ENCODE measurements at places on chromosomes 2 and 18.

DNA sequence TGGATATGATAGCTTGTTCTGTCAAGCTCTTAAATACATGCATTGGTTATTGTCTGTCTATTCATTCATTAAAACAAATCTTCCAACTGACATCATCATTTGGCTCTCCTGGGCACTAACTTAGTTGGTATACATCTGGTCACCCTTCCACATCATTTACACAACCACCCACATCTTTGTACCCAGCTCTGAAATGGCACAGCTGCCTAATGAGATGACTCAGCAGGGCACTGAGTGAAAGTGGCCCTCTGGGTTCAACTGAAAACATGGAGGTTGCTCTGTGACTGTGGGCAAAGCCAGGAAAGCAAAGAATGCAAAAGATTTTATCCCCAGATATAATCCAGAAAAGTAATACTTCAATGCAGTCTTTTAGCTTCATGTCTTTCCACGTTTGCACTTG lies 234.0 kb upstream of the MAP2 start:
- no peak for DNase-seq

DNA sequence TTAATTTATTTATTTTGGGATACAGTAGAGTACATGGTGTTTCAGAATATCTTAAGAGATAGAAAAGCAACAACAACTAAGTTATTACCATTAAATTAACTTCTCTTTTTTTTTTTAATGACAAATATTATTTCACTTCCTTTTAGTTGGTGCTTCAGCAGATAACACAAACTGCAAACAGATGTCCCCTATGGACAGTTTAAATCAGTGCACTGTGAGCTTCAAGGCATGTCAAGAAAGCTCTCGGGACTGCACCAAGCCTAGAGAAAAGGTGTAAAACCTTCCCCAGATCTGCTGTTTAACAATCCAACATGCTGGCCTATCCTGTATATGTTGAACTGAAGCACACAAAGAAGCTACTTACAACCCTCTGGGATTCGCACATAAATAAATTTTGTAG lies 122.7 kb downstream of the TCF4 start:
- DNase-seq = no peak

DNA sequence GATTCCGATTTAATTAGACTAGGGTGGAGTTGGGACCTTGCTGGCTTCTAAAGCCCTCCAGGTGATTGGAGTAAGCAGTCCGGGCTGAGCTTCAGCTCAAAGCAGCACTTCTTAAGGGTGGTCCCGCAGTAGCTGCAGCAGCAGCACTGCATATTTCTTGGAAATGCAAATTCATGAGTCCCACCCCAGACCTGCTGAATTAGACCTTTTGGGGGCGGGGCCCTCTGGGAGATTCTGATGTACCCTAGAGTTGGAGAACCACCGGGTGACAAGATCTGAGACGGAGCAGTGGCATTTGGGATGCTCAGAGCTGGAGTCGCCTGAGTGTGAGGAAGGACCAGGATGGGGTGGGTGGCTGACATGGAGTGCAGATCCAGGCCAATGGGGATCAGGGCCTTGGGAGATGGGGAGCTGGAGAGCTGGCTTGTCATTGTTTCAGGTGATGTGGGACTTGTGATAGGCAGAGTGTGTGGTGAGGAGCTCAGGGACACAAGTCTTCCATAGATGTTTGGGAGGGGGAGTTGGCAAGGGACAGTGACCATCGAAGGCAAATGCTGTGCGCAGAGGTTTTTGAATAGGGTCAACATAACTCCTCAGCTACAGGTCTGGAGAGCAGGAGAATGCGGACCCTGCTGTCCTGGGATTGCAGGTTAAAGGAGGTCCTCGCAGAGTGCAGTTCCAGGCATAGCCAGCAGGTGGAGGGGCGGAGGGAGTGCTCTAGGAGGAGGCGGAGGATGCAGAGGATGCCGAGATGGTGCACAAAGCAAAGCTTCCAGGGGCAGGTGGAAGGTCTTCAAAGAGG lies 130.9 kb upstream of the RAB12 start:
- no peak for DNase-seq

GRCh38 chr18:14912967-14913366 lies 165.0 kb downstream of the ANKRD30B start:
- no peak for DNase-seq

DNA sequence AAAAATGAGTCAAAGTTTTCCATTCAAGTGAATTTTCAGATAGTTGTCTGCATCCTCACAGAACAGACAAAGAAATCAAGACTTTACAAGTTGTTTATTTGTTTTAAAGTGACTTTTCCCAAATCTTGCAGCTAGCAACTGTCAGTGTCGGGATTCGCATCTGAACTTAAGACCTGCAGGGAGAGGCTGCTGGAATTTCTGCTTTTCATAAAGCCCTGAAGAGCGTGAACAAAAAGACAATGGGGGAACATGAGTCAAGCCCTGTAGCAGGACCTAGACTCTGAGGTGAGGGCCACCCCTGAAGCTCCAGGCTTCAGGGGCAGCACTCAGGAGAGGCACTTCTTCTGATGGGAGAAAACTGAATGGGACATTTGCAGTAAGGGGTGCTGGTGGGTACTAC lies 108.2 kb upstream of the CTAGE1 start:
- no peak for DNase-seq

DNA sequence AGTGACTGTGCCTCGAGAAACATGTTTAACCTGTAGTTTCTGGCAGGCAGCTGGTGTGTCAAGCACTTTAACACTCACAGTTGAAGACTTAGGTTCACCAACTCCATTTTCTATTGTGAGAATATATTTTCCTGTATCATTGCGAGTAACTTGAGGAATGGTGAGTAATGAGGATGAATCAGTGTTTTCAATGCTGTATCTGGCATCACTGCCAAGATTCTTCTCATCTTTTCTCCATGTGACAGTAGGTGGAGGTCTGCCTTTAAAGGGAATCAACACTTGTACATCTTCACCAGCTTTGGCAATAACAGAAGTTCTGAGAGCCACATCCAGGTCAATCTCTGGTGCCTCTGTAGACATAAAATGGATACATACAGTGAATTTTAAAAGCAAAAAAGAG lies 72.8 kb downstream of the PLEKHA3 start:
- DNase-seq = no peak

- no peak for DNase-seq
Observed at GRCh38 chr2:12577567-12578253, 139.0 kb upstream of the TRIB2 start.

DNA sequence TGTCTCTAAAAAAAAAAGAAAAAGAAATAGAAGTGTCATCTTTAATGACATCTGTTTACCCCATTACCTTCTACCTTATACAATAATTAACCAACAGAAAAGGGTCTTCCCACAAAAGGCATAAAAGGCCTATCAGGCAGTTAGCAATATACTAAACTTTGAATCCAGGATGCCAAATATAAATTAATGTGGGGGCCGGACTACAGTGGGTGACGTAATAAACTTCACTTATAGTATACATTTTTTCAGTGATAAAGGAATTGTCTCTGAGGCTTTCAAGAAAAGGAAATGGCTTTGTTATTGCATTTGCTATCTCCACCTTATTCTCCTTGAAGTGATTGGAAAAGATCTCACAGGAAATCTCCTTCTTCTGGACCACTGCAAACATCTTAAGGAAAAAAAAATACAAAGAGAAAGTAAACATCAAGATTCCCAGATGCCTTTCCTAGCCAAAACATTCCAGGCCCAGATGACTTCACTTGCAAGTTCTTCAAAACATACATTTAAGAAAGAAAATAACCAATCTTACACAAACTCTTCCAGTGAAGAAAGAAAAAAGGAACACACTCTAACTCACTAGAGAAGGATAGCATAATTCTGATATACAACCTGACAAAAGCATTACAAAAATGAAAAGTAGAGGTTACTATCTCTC lies 126.2 kb upstream of the CAB39 start:
- DNase-seq = no peak
